ENCODE measurements at places on chromosomes 12 and 14.

DNA sequence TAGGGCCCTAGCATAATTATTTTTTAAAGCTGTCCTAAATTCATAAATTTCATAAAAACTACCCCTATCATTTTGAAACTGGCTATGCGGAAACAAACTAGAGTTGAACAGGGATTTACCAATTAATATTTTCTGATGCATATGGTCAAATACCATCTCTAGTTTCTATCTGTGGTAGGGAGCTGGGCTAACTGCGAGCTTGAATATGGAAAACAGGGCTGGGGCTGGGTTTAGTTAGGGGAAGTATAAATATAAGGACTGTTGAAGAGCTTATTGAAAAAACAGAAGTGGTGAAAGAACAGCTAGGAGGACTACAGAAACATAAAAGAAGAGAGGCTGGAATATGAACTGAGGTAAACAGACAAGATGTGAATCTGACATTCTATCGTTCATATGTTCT lies 91.8 kb downstream of the SLC38A1 start:
- DNase-seq = no peak

GRCh38 chr14:25111061-25111601 lies 61.2 kb upstream of the STXBP6 start:
- DNase-seq = no peak

DNA sequence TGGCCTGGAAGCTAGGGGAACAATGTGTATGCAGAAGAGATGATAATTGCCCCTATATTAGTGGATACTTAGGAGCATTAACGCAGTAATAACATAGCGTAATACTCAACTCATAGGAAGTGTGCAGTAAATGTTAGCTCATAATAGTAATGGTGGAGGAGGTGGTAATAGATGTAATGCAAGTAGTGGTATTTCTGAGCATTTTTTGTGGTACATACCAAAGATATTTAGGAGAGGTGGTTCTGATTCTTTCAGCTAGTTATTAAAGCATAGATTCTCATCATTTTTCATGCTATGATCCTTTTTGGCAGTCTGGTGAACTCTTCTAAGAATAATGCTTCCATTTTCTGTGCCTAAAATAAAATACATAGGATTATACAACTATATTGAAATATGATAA lies 233.1 kb downstream of the PTPRO start:
- no peak for DNase-seq

DNA sequence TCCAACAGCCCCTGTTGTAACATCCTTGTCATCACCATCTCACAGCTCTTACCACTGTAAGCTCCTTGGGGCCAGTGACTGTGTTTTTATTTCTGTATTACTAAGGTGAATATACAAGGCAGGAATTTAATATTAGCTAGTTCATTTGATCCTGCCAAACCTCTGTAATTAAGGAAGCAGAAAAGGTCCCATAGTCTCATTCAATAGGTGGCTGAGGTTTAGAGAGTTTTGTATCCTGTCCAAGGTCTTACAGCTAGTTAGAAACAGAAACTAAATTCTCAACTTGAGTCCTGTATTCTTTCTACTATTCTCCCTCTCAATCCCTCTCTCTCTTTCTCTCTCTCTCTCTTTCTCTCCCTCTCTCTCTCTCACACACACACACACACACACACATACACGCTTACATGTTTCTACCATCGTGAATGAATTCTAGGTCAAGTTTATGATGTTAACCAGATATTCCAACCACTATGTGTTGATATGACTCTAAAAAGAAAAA lies 543 bp upstream of the GLIPR1 start:
- no peak for DNase-seq

DNA sequence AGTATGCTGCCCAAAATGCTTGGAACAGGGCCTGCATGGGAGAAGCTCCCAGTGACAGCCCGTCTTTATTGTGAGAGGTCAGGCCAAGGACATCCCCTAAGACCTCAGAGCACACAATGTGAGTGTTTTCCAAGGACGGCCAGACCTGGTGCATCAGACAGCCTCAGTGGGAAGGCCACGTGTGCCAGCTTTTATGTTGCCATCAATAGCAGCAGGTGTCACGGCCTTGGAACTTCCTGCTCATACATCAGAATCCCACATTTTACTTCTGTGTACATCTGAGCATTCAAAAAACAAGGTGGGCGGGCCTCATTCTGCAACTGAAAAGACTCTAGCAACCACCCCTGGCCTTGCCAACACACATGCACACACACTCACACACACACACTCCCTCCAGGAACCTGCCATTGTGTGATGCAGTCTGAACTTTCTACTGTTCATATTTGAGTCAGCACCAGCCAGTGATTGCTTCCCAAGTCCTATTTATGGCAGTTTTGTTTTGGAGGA lies 753.1 kb upstream of the TBX3 start:
- no peak for DNase-seq

DNA sequence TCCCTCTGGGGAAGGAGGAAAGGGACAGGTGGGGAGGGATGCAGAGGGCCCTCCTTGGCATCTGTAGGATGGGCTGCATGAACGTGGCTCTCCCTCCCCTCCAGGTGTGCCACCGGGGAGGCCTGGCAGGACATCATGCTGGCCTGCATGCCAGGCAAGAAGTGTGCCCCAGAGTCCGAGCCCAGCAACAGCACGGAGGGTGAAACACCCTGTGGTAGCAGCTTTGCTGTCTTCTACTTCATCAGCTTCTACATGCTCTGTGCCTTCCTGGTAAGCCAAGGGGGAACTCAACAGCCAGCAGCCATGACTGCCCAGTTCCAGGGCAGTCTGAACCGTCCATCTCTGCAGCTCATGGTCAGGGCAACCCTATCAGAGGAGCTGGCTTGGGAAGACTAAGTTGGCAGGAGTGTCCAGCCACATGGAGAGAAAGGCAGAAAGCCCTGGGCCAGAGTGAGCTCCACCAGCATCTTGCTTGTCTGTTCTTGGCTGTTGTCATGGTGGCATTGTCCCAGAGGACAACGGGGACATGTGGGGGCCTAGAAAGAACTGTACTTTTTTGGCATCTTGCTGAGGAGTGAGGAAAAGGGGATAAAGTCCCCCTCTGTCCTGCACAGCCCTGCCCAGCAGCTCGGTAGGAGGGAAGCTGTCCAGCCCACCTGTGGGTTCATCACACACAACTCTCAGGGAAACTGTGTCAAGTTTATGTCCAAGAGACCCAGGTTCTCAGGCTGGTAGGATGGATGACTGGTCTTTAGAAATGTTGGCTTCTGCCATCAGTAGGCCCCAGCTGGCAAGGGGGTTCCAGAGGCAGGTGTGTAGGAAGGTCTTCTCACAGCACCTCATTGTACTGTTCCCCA lies 129.8 kb upstream of the FKBP4 start:
- DNase-seq = no peak

- no peak for DNase-seq
Measured at GRCh38 chr14:34052658-34053014, 101.8 kb upstream of the EGLN3 start.

DNA sequence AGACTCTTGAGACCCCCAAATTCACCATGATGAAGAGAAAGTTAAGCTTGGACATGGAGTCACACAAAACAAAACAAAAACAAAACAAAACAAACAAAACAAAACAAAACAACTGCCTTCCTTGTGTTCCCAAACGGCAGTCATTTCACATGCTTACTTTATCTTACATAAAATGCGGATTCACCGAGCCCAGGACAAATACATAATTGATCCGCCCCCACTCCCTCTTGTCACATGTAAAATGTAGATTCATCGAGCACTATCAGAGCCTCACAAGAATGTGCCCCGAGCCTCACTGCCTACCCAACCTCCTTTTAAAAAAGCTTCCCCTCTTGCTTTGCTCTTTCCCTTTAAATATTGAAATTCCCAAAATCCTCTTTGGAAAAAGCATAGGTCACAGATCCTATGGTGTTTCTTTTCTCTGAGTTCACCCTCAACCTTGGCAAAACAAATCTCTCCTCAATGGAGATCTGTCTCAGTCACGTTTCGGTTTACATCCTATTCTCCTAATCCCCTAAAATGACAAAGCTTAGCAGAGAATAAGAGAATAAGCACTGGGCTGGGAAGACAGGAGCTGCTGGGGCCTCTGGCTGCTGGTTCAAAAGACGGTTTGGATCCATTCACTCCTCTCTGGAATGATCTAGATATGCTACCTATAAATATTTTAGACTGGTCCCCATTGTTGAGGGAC lies 83.7 kb downstream of the NINJ2 start:
- no peak for DNase-seq

DNA sequence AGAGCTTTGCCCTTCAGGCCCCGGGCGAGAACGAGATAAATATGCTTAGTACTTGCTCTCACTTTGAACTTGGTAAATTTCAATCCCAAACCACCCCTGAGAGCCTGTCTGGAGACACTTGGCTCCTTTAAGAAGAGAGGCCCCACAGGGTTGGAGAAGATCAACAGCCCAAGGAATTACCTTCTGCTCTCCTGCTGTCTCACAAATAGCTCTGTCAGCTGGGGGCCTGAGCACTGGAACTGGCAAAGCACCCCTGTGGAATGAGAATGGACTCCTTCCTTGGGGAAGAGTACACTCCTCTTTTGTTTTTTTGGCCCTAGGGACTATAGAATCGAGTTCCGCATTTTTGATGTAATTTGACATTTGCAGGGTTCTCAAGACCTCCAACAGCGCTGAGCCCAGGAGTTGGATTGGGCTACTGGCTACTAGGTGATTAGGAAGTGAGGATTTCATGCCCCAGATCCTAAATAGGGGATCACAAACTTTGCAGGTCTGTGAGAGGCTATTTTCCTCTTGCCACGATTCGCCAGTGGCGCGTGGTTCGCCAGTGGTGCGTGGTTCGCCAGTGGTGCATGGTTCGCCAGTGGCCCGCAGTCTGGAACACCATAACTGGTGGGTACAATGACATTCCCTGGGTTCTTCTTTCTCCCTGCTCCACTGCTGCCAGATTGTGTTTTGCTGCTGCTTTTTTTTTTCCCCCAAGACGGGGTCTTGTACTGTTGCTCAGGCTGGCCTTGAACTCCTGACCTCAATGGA lies 17.8 kb upstream of the MEG3 start:
- DNase-seq = no peak

DNA sequence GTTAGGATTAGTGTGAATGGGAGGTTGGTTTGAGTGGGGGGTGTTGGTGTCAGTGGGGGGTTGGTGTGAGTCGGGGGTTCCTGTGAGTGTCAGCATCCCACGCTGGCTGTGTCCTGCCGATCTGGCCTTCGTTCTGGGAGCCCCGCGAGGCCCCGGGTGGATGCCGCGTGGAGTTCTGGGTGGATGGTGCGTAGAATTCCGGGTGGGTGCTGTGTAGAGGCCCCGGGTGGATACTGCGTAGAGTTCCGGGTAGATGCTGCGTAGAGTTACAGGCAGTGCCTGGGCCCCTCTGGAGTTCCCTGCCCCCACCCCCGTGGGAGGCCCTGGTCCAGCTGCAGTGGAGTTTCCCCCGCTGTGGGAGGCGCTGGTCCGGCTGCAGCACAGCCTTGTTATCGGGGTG lies 8.7 kb downstream of the NOC4L start:
- DNase-seq = peak; percentile 1

- DNase-seq = no peak
Measured at GRCh38 chr12:63362166-63362565, 211.2 kb upstream of the AVPR1A start.

GRCh38 chr14:55077170-55078151 lies 26.0 kb downstream of the MAPK1IP1L start:
- DNase-seq = no peak

DNA sequence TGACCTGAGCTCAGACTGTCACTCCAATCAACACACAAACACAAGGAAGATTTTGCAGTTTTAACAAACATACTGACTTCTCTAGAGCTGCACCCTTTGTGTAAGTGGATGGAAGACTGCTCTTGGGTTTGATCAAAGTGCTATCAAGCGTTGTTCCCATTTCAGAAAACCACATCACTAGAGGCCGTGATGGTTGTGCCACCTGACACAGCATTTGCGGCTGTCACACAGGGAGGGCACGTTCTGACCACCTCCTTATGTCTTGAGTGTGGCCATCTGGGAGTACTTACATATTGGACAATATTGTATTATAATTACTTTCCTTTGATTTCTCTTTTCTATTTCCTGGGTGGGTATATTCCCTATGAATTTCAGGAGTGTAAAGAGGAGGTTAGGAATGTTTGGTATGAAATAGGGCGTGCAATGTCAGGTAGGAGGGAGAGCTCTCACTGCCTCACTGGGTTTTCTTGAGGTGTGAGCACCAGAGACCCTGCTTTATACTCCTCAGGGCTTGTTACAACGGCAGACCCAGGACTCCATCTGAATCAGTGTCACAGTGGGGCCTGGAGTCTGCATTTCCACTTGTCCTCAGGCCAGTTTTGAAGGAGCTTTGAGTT lies 74.3 kb downstream of the SYNE3 start:
- no peak for DNase-seq

DNA sequence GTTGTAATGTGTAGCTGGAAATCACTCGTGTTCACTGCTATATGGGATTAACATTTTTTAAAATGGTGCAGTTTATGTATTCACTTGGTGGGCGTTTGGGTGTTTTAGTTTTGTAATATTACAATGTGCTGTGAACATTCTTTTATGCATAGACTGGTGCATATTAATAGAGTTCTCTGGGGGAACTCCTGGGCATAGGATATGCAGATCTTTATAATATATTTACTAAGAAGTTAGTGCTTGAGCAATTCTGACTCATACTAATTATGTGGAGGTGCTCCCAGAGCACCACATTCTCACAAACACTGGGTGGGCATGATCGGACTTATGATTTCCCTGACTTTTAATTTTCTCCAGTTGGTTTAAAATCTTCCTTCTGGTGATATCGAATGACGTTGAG lies 342.3 kb downstream of the PDZRN4 start:
- no peak for DNase-seq

GRCh38 chr12:5399266-5399665 lies 32.6 kb upstream of the NTF3 start:
- no peak for DNase-seq

DNA sequence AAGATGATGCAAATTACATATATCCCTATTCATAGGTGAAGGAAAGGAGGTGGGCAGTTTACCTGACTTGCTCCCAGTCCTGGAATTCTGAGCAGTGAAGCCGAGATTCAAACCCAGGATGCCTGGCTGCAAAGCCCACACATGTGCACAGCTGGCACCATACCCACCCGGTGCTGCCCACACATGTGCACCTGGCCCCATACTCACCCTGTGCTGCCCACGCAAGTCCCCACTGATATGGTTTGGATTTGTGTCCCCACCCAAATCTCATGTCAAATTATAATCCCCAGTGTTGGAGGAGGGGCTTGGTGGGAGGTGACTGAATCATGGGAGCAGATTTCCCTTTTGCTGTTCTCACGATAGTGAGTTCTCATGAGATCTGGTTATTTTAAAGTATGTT lies 179.2 kb upstream of the C14orf180 start:
- DNase-seq = no peak

DNA sequence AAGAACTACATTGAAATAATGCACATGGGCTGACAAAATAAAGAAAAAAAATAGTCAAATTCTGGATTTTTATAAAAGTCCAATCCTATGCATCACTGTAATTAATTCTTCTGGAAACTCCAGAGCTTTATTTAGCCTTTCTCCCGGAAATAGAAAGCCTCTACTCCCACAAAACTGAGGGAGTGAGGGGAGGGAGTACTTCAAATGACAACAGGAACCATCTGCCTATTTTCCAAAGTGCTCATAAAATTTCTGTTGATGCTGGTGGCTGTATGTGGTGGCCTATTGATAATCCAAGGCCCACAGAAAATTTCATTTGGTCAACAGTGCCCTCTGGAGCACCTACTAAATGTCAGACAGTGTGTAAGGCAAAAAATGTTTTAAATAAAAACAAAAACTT lies 64.6 kb downstream of the KIF21A start:
- no peak for DNase-seq

- no peak for DNase-seq
Measured at GRCh38 chr12:90299121-90299520, 590.5 kb upstream of the ATP2B1 start.

All from stimulated activated CD4-positive, alpha-beta T cell treated with anti-CD3 and anti-CD28 coated beads, Interleukin-4, amount 100 ng/mL, for 4 hours (primary cell).